ENCODE measurements at places on chromosomes 16 and 17.

- DNase-seq, result no peak
Observed at GRCh38 chr16:52993179-52993578, 59.5 kb downstream of the CHD9NB start.

- peak; percentile 88 for DNase-seq
Observed at GRCh38 chr17:13569398-13570123, 32.2 kb downstream of the HS3ST3A1 start.

- DNase-seq, result no peak
Observed at GRCh38 chr16:27650073-27650701, 100.2 kb downstream of the KATNIP start.

GRCh38 chr17:2207815-2208515 lies 95.6 kb downstream of the SMG6 start:
- DNase-seq, result no peak

DNA sequence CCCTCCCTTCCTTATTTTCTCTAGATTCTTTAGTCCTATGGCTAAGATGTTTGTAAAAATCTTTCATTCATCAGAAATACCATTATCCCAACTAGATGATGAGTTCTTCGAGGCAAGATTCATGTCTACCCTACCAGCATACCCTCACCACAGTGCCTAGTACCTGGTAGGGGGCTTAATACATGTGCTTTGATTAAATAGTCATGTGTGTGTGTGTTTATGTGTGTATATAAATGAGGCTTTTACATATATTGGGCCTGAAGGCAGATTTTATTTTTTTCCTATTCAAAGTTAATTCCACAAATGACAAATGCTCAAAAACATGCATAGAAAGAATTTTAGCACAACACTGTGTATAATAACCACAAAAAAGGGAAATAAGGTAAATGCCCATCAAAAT lies 193.0 kb upstream of the IRX3 start:
- DNase-seq, result no peak

DNA sequence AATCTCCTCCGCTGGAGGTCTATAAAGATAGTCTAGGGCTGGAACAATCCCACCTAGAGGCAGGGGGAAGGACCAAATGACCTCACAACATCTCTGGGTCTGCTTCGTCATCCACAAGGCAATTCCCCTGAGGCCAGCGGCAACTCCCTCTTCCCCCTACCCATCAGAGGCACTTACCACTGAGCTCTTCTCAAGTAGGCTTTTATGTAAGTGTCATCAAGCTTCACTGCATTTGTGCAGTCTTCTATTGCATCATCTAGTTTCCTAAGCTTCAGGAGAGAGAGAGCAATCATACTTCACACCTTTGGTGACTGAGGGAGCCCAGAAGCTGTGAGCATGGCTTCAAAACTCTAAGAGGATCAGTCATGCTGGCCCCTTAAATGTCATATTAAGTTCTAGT lies 21.0 kb downstream of the CNP start:
- peak; percentile 14 for DNase-seq

GRCh38 chr17:57264776-57265175 lies 8.5 kb downstream of the MSI2 start:
- DNase-seq, result no peak

GRCh38 chr17:21029036-21029435 lies 13.8 kb downstream of the USP22 start:
- peak; percentile 60 for DNase-seq

DNA sequence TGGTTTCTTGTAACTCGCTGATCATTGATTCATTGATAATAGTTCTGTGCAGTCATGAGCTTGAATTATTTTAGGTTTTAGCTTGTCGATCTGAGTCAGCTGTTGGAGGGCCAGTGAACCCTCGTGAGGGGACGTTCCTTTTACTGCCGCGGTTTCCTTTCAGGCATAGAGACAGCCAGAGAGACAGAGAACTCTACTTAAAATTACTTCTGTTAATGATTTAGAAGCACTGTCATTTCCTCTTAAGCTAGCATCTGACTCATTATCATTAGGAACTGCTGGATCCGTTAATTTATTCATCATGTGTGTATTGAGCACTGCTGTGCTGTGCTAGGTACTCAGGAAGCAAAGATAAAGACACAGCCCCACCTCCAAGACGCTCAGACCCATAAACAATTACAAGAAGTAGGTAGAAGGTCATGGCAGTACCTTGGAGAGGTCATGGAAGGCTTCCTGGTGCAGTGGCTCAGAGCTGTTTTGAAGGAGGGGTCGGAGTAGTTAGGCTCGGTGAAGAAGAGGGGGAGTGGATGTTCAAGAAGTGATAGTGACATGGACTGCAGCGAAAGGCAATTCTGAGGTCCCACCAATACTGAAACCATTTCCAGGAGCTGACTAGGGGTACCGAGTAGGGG lies 3.3 kb downstream of the PGS1 start:
- DNase-seq, result peak; percentile 65

DNA sequence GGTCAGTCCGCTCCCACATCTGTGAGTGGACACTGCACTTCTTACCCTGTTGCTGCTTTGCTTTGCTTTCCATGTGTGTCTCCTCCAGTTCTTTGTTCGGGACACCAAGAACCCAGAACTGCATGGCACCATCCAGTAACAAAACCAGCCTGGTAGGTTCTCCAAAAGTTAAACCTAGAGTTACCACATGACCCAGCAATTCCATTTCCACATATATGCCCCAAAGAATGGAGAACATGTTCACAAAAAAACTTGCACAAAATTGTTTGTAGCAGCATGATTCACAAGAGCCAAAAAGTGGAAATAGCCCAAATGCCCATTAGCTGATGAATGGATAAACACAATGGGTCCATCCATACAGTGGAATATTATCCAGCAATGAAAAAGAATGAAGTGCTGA lies 10.3 kb upstream of the CCL22 start:
- DNase-seq, result no peak

GRCh38 chr16:12535535-12536411 lies 267.9 kb downstream of the CPPED1 start:
- no peak for DNase-seq

GRCh38 chr17:40791787-40792436 lies 7.8 kb downstream of the KRT28 start:
- peak; percentile 50 for DNase-seq

GRCh38 chr16:25108054-25108453 lies 3.5 kb upstream of the LCMT1 start:
- DNase-seq, result no peak

GRCh38 chr17:7410634-7411426 lies 3.2 kb downstream of the NLGN2 start:
- DNase-seq, result no peak

GRCh38 chr16:22323173-22323958 lies 26.2 kb downstream of the POLR3E start:
- DNase-seq, result no peak

DNA sequence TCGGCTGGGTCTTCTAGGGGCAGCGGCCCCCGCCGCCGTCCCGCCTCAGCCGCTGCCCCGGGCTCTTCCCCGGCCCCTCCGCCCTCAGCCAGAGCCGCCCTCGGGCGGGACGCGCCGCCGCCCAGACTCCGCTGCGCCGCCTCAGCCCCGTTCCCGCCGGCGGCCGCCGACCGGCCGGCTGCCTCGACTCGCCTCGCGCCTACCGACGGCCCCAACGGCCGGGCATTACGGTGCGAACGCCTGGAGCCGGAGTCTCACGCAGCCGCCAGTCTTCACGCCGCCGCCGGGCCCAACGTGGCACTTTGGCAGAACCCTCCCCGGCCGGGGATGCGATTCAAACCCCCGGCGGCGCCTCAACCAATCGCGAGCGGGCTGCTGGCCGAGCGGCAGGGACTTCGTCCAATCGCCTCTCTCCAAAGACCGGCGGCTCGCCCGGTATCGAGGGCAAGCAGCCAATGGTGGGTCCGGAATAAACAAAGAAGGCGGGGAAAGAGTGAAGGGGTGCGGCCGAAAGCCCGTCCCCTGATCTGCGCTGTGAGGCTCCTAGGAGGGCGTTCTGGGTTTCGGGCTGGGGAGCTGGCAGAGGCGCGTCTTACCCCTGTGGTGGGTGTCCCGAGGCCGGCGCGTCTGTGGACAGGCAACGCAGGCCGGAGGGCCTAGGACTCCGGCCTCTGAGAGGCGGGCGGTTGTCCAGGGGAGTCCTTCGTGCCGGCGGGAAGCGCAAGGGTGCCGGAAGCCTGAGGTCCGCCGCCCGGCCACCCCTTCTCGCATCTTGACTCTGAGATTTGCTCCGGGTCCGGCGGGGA lies at the start of gene CDR2:
Gene CDR2 (minus strand): TSS at position 309 of the 806 bp plus-strand sequence. CDS start 310 bp downstream, outside the sequence.
- peak; percentile 97 for DNase-seq

DNA sequence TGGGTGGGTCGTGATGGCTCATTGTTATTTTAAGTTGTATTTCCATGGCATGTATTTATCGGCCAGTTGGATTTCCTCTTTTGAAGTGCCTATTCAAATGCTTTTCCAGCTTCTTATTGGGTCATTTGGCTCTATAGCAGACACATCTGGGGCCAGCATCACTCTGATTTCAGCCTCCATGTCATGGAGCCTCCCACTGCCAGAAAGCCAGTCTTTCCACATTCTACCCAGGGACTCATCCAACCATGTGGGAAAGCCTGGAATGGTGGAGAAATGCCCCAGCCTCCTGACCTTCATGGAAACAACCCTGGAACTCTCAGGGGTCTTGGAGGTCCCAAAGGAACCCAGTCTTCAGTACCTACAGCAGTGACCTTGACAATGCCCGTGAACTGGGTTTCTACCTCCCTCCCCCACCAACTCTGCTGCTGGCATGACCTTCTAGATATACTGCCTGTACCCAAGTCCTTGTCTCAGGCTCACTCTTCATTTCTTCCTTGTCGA lies 33.8 kb upstream of the ADGRG1 start:
- DNase-seq, result no peak

GRCh38 chr17:76793775-76794174 lies 55.9 kb downstream of the MFSD11 start:
- peak; percentile 18 for DNase-seq

DNA sequence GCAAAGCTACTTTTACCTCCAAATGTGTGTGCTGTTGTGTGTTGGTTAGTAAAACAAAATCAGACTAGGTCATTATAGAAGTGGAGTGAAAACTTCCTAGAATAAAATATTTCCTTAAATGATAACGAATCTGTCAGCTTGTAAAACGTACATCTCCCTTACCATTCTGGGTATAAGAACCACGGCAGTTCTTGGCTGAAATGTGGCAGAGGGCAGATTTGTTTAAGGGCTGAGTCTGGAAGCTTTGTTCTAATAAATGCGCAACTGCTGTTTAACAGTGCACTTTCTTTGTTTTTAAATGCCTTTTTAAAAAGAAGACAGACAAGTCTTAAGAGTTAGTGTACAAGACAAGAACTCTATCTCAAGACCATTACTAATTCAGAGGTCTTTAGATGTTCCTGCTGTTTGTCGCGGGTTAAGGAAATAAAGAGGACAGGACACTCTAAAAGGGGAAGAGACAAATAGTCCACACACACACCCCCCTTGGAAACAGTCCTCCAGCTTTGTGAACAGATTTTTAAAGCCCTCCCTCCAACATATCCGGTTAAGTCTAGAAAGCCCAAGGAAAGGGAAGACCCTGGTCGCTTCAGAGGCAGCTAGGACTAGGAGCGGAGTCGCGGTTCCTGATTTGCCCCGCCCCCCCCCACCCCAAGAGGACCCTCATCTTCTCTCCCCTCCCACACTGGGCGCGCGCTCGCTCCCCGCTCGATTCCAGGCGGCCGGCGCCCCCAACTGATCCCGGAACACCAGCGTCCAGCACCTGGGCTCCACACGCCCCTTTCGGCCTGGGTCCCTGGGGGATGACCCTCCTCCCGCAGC lies 658 bp downstream of the SYNRG start:
- peak; percentile 35 for DNase-seq

Data from fibroblast of upper back skin (primary cell).